ENCODE measurements at places on chromosomes 13 and 19.

DNA sequence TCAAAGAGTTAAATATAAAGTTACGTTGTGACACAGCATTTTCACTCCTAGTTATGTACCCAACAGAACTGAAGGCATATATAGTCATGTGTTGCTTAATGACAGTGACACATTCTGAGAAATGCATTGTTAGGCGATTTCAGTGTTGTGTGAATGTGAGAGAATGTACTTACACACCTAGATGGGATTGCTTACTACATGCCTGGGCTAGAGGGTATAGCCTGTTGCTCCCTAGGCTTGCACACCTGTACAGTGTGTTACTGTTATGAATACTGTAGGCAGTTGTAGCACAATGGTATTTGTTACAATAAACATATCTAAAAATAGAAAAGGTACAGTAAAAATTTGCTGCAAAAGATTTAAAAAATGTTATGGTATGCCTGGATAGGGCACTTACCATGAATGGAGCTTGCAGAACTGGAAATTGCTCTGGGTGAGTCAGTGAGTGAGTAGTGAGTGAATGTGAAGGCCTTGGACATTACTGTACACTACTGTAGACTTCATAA lies 89.2 kb downstream of the DHRS12 start:
- no peak for DNase-seq

GRCh38 chr13:72314210-72314609 lies 413.2 kb downstream of the MZT1 start:
- no peak for DNase-seq

DNA sequence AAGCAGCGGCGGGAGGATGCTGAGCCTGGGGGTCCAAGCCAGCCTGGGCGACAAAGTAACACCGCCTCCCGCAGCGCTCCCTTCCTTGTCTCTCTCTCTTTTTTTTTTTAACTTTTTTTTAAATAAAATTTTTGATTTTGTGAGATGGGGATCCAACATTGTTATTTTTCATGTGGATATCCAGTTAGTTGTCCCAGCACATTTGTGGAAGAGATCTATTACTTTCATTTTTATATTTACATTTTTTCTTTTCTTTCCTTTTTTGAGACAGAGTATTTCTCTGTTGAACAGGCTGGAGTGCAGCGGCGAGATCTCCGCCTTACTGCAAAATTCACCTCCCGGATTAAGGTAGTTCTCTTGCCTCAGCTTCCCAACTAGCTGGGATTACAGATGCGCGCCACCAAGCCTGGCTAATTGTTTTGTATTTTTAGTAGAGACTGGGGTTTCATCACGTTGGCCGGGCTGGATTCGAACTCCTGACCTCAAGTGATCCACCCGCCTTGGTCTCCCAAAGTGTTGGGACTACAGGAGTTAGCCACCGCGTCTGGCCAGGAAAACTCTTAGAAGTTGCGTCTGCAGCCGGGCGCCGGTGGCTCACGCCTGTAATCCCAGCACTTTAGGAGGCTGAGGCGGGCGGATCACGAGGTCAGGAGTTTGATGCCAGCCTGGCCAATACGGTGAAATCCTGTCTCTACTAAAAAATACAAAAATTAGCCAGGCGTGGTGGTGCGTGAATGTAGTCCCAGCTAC lies 19.4 kb downstream of the ZNF816 start:
- no peak for DNase-seq

DNA sequence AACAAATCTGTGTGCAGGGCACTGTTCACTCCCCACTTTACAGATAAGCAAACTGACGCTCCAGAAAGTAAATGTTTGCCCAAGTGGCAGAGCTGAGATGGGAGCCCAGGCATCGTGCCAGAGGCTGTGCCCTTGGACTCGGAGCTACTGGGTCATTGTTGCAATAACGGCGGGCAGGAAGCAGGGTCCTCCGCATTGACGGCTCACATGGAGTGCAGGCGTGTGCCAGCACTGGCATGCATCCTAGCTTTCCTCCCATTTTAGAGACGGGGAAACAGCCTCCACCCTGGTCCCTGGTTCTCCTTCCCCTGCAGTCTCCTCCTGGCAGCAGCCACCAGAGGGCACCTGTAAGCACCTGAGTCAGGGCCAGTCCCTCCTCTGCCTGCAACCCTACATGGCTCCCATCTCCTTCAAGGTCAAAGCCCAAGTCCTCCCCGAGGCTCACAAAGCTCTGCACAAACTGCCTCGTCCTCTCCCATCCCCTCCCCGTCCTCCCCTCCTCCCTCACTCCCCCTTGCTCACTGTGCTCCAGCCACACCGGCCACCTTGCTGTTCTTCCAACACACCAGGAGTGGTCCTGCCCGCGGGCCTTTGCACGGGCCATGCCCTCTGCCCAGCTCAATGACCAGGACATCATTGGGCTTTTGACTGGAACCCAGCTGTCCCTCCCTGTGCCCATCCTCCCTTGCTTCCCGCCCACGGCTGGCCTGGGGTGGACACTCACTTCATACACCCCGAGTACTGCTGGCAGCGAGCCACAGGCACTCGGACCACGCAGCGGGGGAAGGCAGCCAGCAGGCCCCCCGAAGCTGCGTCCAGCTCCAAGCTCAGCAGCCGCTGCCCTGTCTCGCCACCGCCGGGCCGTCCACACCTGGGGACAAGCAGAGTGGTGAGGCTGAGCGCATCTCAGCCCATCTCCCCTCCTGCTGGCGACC lies 7.7 kb upstream of the LRG1 start:
- DNase-seq, result no peak

GRCh38 chr13:101552286-101552685 lies 99.8 kb downstream of the ITGBL1 start:
- DNase-seq, result no peak
